Left hindlimb (tissue), 1 donor: ENCODE measurements at places on chromosomes 11 and 22.

GRCh38 chr22:30252411-30253204 is 6.0 kb upstream of the LIF start:
- DNase-seq, result no peak

GRCh38 chr11:131178596-131178995 is 191.8 kb upstream of the NTM start:
- DNase-seq, result no peak

DNA sequence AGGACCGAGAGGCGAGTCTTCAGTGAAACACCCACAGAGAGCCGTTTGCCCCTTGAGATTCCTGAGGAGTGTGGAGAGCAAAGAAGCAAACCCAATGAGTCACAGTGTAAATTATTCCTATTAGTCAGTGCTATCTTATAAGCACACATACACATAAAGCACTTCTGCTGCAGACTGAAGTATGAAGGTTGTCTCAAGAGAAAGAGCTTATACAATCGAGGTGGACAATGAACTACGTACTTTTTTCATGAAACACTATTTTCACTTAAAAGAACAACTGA is 37.3 kb downstream of the GALNT18 start:
- no peak for DNase-seq

DNA sequence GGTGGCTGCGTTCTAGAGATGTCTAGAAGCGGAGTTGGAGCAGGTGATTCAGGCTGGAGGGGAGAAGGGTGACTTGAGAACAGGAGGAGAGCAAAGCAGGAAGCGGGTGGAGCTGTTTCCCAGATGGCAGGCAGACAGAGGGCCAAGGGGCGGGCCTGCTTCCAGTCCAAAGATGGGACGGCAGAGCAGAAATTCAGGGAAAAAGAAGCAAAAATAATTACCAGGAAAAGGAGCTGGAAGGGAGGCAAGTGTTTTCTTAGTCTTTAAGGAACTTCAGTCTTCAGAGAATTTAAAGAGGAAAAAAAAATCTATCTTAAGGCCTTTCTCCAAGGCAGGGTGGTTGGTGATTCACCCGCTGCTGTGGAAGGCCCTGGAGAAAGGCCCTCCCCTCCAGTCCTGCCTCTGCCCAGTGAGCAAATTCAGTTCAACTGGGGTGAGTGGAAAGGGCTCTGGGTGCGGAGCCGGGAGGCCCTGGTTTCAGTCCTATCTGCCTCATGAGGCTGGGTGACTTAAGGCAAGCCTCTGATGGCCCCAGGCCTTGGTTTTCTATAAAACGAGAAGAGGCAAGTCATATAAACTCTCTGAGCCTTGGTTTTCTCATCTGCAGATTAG is 4.5 kb upstream of the CREB3L1 start:
- DNase-seq, result peak; percentile 88

DNA sequence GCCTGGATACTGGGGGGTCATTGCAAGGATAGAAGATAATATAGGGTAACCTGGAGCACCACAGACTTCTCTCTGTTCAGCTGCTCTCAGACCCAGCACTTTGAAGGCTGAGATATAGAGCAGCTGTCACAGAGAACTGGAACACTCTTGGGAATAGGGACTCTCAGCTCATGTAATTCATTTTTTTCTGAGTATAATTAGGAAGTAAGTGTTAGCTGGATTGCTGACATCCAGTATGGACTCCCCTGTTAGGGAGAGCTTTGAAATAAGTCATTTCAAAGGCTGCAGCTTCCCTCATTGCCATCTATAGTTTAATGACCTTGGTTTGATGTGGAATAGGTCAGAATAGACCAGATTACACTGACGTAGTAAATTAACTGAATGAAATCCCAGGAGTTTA is 120.8 kb upstream of the POU2AF2 start:
- no peak for DNase-seq

- DNase-seq, result no peak
These were observed 74.1 kb upstream of the B3GAT1 start for GRCh38 chr11:134486106-134486505.

GRCh38 chr11:104534278-104534677 is 364.0 kb downstream of the CASP12 start:
- DNase-seq, result no peak
